ENCODE measurements at places on chromosomes 13 and 19.

DNA sequence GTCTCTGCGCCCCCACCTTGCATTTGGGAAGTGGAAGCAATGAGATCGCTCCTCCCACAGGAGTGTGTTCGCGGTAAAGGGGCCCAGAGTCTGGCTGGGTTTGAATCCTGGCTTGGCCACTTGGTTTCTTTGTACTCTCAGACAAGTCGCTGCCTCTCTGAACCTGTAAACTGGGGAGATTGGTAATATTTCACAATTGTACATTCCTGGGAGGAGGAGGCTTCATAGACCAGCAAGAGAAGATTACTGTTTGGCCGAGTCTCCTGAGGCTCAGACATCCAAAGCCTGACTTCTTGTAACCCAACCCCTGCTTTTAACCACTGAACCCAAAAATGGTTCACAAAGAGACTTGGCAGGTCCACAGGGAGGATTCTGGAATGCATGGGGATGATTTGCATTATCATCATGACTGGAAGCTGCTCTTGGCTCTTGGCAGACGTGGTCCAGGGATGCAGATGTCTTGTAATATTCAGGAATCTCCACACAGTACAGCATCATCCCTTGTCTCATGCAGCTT lies 13.6 kb upstream of the STRN4 start:
- DNase-seq: no peak

DNA sequence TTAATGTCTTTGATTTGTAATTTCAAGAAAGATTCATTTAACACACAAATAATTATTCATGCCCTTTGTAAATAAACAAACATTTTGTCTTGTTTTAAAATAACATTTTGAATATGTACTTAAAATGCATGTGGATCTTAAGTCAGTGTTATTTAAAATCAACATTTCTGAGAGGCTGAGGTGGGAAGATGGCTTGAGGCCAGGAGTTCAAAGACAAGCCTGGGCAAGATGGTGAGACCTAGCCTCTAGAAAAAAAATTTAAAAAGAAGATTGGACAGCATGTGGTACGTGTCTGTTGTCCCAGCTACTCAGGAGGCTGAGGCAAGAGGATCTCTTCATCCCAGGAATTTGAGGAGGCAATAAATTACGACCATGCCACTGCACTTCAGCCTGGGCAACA lies 1268.2 kb downstream of the SLITRK1 start:
- no peak for DNase-seq

DNA sequence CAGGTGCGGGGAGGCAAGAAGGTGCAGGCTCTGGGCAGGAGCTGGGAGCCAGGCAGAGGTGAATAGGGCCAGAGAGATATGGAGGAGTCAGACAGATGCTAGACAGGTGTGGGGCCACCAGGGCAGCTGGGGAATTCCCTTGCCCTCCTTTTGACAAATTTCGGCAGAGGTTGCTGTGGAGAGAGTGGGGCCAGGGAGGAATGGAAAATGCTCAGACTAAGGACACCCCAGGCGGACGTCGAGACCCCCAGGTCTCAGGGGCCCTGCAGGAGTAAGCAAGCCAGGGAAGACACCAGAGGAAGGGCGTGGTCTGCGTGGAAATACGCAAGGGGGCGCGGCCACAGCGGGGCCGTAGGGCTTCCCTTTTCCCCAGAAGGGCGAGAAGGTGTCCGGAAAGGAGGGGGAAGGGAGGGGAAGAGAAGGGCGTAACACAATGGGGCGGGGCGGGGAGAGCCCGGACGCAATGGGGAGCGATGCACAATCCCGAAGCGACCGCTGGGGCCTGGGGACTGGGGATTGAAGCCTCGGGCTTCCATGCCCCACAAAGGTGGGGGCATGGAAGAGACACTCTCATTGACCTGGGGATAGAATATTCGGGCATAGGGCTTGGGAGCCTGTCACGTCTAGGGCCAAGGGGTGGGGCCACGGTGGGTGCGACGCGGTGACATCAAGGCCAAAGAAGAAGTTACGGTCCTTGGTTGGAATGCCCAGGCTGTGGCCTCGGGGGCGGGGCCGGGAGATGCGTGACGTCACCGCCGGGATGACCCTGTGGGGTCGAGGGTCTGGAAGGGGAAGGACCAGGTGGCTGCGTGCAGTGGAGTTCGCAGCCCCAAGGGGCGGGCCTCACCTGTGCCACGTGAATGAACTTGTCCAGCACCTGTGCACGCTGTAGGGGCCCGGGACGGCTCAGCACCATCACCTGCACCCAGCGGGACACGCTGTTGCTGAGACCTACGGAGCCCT lies 8.2 kb downstream of the RASGRP4 start:
- DNase-seq: no peak

GRCh38 chr13:41061914-41062837 lies 867 bp downstream of the WBP4 start:
- DNase-seq: no peak

GRCh38 chr19:38538793-38539528 lies 78.8 kb downstream of the MAP4K1 start:
- no peak for DNase-seq

DNA sequence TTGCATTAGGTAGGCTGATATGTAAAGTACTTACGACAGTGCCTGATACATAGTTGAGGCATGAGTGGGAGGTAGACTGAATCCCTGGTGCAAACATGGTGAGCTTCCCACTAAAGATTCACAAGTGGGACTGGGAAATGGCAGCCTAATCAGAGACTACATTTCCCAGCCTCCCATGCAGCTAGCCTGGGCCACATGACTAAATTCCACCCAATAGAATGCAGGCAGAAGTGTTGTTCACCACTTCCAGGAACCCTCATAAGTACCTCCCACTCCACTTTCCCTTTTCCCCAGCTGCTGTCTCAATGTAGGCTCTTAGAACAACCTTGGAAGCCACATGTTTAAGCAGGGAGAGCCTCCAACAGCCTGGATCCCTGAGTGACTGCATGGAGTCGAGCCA lies 104.9 kb downstream of the CACNA1A start:
- no peak for DNase-seq

DNA sequence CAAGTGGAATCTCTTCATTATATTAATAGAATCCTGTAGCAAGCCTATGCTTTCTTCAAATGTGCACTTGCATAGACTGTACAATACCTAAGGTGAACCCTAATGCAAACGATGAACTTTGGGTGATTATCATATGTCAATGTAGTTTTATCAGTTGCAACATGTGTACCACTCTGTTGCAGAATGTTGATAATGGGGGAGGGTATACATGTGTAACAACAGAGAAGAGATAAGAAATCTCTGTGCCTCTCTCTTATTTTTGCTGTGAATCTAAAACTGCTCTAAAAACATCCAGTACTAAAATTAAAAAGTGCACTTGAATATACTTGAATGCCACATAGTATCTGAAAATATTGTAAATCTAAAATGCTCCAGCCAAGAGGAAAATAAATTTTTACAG lies 820.8 kb upstream of the MIR17HG start:
- DNase-seq: no peak

GRCh38 chr13:40389081-40389641 lies 277.3 kb downstream of the FOXO1 start:
- DNase-seq: no peak

GRCh38 chr19:29576046-29576606 lies 30.0 kb upstream of the POP4 start:
- DNase-seq: no peak

DNA sequence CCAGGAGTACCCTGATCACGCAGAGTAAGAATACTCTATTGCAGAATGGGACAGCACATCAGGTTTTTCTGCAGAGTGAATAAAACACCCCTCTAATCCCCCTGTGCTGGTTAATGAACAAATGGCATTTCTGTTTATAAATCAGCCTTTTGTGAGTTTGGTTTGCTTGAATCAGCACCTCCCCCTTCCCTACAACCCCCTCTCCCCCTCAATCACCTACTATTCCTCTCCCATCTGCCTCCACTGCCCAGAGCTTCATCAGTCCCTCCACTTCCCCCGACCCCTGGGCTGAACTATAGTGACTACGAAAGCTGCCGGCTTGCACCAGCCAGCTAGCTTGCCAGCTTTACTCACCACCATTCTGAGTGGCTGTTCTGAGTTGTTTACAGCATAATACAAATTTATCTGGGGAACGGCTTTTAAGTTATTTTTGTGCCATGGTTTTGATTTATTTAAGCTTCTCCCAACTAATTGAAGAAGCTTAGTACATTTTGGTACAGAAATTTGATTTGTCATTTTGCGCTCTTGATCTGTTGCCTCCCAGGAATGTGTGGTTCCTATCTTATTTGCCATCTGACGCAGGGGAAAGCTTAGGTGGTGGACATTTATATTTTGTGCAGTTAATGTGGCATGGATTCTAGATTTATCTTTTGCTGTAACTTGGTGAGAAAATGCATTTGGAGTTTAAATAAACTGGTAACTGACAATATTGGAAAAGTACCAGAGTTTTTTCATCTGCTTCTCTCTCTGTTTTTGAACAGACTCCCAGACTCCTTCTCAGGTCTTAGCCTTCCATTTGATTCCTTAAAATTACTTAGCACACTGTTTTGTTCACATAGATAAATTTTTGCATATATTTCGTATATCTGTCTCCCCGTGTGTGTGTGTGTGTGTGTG lies 41.7 kb upstream of the WDFY2 start:
- DNase-seq: no peak

DNA sequence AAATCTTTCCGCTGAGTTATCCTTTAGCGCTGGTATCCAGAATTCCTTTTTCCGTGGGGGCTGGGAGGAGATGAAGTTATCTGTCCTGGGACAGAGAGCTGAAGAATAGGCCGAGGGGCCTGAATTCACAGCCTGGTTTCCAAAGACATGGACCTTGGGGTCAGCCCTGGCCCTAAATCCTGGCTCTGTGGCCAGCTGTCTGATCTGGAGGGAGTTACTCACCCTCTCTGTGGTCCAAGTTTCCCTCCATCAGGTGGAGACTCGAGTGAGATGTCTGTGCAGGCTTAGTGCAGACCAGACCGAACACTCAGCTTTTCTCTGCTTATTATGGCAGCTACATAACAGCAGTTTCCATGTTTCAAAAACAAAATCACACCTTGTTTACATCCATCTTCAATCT lies 59.6 kb downstream of the CDADC1 start:
- no peak for DNase-seq

DNA sequence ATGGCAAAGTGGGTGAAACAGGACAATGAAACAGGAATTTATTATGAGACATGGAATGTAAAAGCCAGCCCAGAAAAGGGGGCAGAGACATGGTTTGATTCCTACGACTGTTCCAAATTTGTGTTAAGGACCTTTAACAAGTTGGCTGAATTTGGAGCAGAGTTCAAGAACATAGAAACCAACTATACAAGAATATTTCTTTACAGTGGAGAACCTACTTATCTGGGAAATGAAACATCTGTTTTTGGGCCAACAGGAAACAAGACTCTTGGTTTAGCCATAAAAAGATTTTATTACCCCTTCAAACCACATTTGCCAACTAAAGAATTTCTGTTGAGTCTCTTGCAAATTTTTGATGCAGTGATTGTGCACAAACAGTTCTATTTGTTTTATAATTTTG lies 8.6 kb downstream of the CLN5 start:
- DNase-seq: no peak

GRCh38 chr13:30785191-30785850 lies 50.0 kb downstream of the ALOX5AP start:
- DNase-seq: no peak

- peak; percentile 77 for DNase-seq
These were observed 27.9 kb upstream of the NDUFS7 start for GRCh38 chr19:1355568-1356507.

DNA sequence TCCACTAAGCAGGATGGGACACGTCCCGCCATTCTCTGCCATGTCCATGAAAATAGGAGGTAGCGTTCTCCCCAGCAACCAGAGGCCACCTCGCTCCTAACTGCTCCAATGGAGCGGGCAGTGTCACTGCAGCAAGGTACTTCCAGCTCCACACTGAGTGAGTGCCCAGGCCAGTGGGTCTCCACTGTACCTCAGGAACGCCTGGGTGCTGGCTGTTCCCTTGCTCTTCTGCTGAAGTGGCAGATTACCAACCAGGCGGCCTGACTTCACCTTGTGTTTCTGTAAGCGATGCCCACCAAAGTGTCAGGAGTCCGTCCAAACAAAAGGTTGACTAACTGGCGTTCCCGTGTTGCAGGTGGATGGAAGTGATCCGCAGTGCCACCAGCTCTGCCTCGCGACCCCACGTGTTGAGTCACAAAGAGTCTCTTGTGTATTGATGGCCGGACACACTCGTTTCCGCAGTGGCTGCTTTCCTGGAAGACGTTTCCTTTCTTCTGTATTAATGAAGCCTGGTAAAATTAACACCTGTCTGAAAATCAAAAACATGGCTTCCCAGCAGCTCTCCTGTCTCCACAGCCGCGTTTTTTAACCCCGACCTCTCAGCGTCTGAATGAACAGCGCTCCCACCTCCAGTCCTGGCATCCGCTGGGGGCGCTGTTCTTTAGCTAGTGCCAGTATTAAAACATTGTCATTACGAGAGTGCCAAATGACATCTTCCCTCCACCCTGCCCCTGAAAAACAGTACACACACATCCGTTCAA lies 128.8 kb downstream of the STK24 start:
- peak; percentile 85 for DNase-seq

DNA sequence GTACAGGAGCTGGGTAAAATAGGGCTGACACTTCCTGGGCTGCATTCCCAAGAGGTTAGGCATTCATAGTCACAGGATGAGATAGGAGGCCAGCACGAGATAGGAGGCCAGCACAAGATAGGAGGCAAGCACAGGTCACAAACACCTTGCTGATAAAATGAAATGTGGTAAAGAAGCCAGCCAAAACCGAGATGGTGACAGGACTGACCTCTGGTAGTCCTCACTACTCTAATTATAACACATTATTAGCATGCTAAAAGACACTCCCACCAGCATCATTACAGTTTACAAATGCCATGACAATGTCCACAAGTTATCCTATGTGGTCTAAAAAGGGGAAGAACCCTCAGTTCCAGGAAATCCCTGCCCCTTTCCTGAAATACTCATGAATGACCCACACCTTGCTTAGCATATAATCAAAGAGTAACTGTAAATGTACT lies 20.9 kb upstream of the IGSF23 start:
- no peak for DNase-seq

GRCh38 chr13:106117035-106117434 lies 418.4 kb downstream of the EFNB2 start:
- DNase-seq: no peak

DNA sequence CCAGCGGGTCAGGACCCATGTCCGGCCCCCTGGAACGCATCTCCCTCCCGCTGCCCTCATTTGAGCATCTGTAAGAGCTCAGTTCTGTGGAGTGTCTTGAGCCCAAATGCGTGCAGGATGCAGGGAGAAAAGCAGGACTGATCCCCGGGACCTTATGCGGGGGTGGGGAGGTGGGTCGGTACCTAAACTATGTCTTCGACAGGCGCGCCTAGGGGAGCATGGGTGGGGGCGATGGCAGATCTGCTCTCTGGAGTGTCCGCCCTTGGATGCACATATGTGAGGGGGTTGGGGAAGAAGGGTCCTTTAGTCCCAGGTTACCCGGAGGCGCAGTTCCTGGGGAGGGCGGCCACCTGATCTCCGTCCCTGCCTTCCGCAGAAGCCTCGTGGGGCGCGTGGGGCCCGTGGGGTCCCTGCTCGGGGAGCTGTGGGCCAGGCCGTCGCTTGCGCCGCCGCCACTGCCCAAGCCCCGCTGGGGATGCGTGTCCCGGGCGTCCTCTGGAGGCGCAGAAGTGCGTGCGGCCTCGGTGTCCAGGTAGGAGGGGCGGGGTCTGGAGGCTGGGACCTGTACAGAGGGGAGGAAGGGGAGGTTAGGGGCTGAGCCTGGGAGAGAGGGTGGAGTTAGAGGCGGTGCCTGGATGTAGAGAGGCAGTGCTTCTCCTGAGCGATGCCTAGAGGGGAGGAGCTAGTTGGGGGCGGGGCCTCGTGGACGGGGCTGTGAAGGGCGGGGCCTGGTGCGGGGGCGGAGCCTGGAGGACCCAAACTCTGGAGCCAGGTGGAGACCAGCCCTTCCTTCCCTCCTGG lies 2.9 kb downstream of the CILP2 start:
- no peak for DNase-seq

- DNase-seq: no peak
These were observed 20.7 kb upstream of the OLFM4 start for GRCh38 chr13:53007872-53008271.
